ENCODE measurements at places on chromosomes 16 and 17.

DNA sequence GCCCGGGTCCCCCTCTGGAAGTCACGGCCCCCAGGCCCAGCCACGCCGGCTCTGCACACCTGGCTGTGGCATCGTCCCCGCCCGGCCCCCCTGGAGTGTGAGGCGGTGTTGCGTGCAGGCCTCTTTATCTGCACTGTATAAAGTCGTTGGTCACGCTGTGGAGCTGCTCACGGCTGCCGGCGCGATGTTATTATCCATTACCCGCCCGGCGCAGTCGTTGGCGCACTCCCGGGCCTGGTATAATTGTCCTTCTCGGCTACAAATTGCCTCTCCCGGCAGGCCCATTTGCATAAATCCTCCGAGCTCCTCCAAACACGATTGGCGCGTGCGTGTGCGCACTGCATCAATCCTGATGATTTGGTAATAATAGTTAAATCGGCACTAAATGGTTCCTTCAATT, 57.8 kb downstream of the BAHCC1 start:
- no peak for DNase-seq

DNA sequence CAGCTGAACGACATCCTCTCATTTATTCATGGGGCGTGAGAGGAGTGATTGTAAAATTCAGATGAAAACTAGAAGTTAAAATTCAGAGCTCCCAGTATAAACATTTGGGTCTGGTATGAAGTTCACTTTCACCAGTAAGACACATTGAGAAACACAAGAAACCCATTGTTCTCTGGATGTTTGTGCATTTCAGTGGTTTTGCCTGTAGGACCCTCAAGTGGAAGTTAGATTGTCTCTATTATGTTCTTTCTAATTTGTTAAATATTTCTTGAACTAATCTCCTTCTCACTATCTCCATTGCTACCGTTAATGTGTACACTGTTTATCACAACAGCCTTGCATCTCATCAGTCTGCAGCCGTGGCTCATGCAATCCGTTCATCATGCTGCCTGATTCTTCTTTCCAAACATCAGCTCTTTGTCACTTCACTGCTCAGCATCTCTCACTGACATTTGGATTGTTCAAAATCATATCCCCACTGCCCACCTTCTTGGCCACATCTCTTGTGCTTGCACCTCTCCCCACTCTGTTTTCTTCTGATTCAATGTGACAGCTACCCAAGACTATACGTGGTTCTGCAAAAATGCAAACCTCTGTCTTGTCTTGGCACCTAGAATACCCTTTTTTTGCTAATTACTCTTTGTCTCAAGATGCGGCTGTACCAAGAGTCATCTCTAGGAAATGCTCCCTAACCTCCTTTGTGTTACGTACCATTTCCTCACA, 49.5 kb downstream of the HLF start:
- DNase-seq: no peak

- peak; percentile 55 for DNase-seq
These were observed 12.9 kb upstream of the ELAC2 start for GRCh38 chr17:13030459-13031300.

- DNase-seq: no peak
These were observed 25.8 kb downstream of the GNPTG start for GRCh38 chr16:1377406-1378010.

- no peak for DNase-seq
These were observed 15.8 kb upstream of the KRT20 start for GRCh38 chr17:40900809-40901356.

GRCh38 chr17:49226771-49227435, 3.7 kb downstream of the PHOSPHO1 start:
- no peak for DNase-seq

DNA sequence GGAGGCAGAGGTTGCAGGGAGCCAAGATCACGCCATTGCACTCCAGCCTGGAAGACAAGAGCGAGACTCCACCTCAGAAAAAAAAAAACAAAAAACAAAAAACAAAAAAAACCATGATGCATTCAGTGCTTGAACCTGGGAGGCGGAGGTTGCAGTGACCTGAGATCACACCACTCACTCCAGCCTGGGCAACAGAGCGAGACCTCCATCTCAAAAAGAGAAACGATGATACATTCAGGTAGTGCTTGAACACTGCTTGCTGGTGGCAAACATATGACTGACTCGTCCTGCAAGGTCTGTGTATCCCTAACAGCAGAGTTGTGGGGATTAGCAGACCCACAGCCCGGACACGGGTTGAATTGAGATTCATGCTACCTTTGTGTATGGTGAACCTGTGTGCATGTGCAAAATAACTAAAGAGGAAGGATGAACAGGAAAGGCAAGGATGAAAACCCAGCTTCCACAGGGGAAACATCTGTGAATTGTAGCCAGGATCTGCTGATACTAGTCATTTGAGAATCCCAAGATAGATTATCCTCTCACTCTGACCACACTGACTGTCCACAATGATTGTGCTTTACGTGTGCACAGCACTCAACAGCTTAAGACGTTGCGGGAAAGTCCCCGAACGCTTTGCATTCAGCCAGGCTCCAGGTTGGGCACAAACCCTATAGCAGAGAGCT, 52.4 kb upstream of the MRPS23 start:
- DNase-seq: no peak

DNA sequence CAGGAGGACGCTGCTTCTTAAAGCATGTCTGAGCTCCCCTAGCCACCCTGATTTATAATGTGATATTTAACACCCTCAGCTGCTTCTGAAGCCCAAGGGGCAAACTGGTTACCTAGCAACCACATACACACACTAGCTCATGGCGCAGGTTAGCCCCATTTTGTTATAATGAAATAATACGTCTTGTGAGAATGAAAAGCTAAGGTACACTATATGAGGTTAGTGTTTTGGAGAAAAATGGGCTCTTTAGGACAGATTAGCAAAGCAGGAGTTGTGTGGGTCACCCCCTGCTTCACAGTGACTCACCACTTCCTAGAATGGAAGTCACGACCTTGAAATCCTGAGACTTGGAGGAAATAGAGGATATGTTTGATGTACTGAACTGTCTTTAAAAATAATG, 404.8 kb upstream of the HSBP1 start:
- peak; percentile 76 for DNase-seq

DNA sequence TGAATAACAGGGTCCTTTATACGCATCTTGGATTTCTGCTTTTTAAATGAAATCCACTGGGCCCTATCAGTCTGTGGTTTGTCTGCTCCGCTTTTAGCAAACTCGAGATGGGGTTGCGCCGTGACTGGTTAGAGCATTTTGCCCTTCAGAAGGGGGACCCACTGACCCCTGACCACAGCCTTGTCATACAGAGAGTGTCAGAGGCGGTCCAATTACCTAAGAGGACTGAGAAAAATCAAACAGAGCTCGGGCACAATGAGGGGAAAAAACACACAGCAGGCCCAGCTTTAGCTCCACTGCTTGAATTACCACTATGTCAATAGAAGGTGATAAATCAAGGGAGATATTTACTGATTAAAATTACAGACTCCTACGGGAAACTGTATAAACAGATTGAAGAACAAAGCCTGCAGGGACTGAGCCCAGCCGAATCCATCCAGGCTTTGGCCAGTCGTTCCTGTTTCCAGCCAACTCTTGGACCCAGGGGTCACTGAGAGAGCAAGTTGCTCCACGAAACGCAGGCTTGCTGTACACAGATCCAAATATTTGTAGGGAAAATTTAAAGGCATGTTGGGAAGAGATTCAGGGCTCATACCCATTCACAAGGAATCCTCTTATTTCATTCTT, 131.9 kb upstream of the ZFHX3 start:
- DNase-seq: no peak

GRCh38 chr16:11485676-11486075, 101.0 kb downstream of the LITAF start:
- DNase-seq: no peak
